ENCODE measurements at places on chromosomes 2 and 18.

DNA sequence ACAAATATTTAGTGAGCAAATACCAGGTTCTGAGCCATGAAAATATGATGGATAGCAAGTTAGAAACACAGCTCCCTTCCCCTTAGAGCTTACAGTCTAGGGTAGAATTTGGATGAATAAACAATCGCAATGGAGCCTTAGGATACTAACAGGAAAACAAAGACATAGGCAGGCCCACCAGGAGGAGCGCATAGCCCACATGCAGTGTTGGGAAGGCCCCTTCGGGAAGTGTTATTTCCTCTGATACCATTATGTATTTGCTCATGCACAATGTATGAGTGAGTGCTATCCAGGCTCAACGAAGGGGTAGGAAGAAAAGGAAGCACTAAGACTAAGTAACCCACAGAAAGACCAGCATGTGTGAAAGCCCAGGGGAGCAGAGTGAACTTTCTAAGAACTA lies 54.0 kb downstream of the RAB27B start:
- no peak for DNase-seq

DNA sequence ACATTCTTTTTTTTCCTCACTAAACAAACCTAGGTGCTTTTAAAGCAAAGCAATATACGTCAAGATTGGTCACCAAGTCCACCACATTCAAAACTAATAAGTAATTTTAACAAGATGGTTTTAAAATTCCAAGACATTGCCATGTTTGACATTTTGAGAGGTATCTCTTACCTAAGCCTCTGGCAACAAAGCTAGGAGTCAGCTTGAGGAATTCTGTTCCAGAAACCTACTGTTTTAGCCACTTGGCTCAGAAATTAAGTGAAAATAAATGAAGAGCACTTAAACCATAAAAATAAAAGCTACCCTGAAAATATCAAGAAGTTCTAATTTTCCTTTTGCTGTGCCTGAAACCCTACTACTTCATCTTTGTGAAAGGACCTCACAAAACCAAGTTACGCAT lies 30.0 kb upstream of the CHMP3 start:
- DNase-seq: no peak

DNA sequence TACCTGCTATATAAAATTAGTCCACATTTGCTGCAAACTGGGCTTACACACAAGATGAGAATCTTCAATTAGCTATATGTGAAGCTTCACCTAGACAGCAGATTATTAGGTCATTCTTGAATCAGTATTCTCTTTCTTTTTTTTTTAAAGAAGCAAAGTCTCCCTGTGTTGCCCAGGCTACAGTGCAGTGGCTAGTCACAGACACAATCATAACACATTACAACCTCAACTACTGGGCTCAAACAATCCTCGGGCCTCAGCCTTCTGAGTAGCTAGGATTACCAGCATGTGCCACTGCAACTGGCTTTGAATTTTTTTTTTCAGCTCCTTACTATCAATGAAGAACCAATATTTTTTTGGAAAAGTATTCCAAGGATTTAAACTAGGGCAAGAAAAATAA lies 30.5 kb downstream of the OLA1 start:
- no peak for DNase-seq

DNA sequence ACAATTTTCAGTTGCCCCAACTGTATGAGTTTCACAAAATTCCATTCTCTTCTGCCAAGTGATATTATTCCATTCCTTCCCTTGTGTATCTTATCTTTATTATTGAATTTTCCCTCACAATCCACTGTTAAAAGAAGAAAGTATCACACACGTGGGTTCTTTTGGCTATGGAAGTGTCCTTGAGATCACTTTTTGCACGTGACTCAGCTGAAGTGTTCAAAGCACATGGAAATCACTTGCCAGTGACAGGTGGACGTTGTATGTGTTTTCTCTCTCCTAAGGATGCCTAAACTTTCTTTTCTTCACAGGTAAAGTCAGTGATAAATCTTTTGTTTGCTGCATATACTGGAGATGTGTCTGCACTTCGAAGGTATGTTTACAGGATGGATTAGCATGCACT lies 60.7 kb downstream of the STAT1 start:
- no peak for DNase-seq

- DNase-seq: no peak
These were observed 199.2 kb downstream of the TNS1 start for GRCh38 chr2:217803653-217803960.

DNA sequence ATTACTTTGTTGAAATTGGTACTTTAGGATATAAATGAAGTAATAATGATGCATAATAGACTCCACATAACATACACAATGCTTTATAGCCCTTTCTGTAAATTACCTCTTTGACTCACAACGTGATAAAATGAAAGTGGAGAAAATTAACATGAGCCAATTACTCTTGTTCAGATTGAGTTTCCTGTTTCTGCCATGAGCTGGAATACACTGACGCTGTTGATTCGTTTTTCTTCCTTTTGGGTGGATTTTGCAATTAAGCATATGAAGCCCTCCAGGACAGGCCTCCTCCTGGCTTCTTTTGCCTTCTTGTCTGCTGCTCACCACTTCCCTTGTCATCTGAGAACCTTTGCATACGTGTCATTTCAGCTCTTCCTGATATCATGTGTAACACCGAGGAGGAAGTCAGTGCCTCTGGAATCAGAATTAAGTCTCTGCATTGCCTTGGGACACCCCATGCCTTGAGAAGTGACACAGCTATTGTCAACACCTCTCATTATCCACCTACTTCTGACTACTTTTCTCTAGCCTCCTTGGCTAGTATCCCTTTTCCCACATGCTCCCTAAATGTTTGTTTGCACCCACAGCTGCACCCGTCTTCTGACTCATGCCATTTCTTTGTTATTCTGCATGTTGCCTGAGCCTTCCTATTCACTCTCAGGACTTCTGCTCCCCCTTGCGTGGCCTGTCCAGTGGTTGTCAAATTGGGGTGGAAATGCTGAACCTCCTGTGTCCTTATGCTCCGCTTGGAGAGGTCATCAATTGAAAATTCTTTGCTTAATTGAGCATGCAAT lies 134.1 kb downstream of the FMNL2 start:
- DNase-seq: no peak

DNA sequence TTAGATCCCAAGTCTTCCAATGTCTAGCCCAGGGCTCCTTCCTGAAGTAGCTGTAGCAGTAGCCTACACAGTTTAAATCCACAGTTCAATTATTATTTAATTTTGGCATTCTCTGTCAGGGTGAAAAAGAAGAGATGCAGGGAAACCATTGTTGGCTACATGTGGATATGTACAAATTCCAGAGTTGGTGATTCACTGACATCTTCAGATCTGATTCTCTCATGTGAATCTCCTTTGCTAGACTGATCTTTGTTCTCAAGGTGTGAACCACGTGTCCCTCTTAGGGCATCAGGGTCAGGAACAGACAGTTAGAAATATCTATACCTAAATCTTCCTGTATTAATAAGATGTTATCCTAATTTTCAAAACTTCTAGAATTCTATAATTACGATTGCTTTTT lies 36.7 kb downstream of the ADCYAP1 start:
- no peak for DNase-seq

- no peak for DNase-seq
These were observed 35.5 kb upstream of the AQP4 start for GRCh38 chr18:26901020-26901419.

- DNase-seq: no peak
These were observed 59.7 kb downstream of the POLE4 start for GRCh38 chr2:75018162-75018561.

DNA sequence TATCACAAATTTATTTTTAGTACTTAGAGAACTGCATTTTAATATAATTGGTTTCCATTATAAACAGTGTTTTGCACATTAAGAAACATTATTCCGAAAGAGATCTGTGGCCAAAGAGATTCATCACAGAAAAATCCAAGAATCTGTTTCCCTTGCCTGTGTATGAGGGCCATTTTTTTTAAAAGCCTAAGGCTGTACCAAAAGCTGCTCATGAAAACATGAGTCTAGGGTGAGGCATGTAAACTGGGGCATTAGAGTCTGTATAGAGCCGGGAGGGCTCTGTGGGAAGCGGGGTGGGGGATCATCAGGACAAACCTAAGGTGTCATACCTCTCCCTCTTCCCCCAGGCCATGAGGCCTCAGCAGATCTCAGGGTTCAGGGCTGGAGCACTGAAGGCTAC lies 223.8 kb downstream of the FBXO15 start:
- DNase-seq: no peak

GRCh38 chr2:55133467-55134315 lies 83.4 kb upstream of the RTN4 start:
- DNase-seq: no peak

- DNase-seq: peak; percentile 31
These were observed 39.7 kb upstream of the IGFBP5 start for GRCh38 chr2:216735086-216735485.

DNA sequence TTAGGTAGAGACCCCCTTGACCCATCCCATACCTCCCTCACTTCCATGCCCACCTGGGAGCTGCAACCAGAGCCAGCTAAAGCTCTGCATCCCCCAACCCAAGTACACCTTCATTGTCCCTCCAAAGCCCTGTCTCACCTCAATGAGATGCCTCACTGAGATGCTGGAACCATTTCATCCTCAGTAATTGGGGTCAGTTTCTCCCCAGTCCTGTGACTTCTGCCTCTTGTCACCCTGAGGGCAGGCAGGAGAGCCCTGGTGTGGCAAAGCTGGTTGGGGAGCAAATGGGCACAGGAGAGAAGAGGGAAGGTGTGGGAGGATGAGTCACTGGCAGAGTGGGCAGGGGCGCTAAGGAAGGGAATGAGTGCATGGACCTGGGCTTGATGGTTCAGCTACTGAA lies 27.9 kb upstream of the NT5DC4 start:
- no peak for DNase-seq

DNA sequence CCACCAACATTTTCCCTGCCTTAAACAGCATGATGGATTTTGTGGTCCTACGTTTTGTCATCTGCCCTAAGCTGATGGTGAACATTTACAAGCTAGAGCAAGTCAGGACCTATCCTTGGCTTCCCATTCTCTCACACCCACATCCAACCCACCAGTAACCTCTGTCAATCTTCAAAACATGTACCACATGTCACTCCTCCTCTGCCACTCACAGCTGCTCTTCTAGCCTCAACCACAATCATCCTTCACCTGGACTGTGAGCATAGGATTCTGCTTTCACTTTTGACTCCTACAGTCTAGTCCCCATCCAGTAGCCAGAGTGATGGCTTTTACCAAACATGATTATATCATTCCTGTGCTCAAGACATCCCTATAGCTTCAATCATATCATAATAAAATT lies 279.8 kb upstream of the DLGAP1 start:
- no peak for DNase-seq

- DNase-seq: no peak
These were observed 25.8 kb upstream of the PLB1 start for GRCh38 chr2:28469947-28470535.

GRCh38 chr2:114714313-114714712 lies 271.9 kb downstream of the DPP10 start:
- DNase-seq: no peak

DNA sequence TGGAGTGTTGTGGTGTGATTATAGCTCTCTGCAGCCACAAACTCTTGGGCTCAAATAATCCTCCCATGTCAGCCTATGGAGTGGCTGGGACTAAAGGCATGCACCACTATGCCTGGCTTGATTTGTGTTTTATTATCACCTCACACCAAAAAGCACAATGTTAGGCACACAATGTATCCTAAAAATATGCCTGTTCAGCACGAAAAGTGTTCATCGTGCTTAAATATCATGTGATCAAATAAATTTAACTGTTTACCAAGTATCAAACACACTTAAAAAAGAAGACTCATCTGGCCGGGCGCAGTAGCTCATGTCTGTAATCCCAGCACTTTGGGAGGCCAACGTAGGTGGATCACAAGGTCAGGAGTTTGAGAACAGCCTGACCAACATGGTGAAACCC lies 5.6 kb downstream of the CCT4 start:
- no peak for DNase-seq

DNA sequence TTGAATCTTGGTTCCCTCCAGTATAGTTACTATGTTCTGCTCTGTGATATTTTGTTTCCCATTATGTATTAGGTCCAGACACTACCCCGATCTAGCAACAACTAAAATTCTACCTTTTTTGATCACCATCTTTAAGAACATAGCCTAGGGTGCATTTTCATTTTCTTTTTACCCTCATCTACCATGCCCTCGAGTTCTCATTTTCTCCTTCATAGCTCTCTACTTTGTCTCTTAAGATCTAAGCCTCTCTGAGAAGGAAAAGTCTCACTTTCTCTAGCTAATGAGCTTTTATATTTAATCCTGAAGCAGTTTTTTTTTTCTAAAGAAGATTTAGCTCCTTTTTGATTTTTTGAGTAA lies 1089.4 kb upstream of the SLC39A10 start:
- no peak for DNase-seq

GRCh38 chr18:33181016-33181415 lies 259.5 kb downstream of the CCDC178 start:
- no peak for DNase-seq

GRCh38 chr2:225104971-225105370 lies 62.7 kb upstream of the DOCK10 start:
- no peak for DNase-seq

DNA sequence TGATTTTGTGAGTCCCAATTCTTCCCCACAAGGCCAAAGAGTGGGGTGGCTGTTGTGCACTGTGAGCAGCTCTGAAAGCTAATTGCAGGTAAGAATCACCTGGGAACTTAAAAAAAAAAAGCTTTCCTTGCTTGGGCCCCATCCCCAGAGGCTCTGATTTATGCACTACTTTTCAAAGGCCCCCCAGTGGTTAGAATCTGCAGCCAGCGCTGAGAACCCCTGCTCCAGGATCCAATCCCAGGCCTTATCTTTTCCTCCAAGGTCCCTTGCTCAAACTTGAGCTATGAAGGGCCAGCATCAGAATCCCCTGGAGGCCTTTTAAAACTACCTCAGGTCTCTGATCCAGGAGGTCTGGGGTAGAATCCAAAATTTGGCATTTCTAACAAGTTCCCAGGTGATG lies 156.8 kb downstream of the UXS1 start:
- DNase-seq: no peak

GRCh38 chr2:61460163-61460562 lies 10.7 kb downstream of the USP34 start:
- no peak for DNase-seq

DNA sequence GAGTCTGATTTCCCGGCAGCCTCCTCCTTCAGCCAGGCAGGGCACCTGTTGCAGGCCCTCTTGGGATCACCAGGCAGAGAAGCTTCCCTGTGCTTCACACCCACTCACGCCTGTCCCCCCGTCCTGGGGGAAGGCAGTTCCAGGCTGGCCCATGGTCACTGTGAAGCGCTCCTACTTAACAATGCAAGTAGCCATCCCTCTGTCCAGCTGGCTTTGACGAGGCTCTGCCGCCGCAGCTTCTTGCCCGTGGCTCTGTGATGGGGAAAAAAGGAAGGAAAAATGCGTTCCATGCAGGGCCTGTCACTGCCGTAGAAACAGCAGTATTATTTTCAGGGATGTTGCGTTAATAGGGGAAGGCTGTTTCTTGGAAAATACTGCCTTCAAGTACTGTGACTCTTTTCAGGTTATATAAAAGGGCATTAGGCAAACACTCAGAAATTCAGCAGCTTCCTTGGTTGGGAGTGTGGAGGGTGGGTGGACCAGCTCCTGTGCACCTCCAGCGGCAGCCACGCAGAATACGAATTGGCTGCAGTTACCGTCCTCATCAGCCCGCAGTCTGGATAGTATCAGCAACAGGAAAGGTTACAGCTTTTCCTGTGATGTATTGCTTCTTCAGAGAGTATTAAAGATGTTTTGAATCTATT lies 232.3 kb downstream of the KLHL29 start:
- DNase-seq: peak; percentile 71

GRCh38 chr2:20549691-20550348 lies 101.1 kb downstream of the HS1BP3 start:
- DNase-seq: no peak

GRCh38 chr2:85917887-85918795 lies 29.4 kb upstream of the ST3GAL5 start:
- DNase-seq: no peak

Data from NCI-H1694 (cell line).